Activated CD8-positive, alpha-beta memory T cell treated with anti-CD3 and anti-CD28 coated beads for 1 hour (primary cell): ENCODE measurements at places on chromosomes 1 and 21.

GRCh38 chr1:109807822-109808680, 44.3 kb upstream of the EPS8L3 start:
- DNase-seq, result no peak

DNA sequence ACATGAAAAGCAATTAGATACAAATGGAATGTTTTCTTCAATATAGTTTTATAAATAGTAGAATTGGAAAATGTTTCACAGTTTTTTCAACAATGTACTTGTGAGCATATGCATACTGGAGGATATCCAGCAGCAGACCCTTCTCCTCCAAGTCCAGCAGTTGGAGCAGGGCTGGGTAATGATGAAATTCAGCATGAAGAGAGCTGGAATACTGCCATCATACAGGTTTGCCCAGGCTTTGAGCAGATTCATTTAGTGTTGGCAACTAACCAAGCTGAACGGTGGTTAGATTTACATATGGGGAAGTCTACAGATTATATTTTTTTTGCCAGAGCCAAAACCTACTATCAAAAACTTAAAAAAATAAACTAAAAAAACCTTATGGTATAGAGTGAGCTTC, 38.3 kb downstream of the WDR3 start:
- DNase-seq, result no peak

DNA sequence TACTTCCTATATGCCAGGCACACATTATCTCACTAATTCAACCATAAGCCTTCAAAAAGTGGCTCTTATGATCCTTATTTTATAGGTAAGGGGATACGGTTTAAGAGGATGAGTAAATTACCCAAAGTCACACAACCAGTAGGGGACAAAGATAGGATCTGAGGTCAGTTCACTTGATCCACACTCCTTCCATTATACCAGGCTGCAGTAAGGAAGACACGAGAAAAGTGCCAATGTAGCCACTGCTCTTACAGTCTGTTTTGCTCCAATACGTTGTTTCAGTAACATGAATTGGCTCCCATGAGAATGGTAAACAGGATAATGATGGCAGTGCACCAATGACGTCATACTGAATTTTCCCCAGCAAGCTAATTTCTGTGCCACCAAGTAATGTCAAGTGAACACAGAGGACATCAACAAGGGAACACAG, 15.4 kb upstream of the GUCA2A start:
- no peak for DNase-seq

DNA sequence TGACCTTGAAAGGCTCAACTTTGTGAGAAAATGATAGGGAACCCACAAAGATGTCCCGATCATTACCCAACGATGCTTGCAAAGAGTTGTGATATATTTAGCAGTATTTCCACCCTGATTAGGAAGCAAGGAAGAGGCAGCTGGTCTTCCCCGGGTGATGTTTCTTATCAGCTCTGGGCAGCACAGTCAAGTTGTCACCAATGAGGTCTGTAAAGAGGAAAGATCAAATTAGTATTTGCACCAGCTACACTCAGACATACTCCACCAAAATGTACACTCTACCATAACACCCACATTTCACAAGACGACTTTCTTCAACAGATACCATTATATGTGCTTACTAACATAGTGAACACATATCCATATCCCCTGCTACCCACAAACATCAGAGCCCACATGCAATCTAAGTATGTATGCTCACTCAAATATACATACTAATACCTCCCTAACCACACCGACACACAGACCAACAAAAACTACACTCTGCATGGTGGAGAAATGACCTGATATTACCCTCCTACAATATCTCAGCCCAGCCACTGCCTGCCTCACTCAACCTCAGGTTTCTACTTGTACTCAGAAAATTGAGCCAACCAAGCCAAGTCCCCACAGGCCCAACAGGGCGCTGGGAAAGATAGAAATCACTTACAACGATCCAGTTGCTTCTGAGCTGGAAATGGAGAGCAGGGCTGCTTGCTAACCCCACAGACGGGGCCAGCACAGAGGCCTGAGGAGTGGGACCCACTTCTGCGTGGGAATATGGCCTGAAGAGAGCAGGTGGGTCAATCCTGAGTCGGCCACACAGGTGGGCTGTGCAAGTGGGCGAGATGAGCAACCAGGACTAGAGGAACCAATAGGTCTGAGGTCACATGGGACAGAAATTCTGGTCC, 4.6 kb upstream of the BTG2 start:
- no peak for DNase-seq

- peak; percentile 69 for DNase-seq
Measured at GRCh38 chr1:201506557-201507359, at the start of gene CSRP1. Gene CSRP1, minus strand, starts transcription at chr1:201507123. Its CDS starts 10,820 bp downstream, at chr1:201496303.
